ENCODE measurements at places on chromosomes 1 and 21.

- no peak for DNase-seq
Observed at GRCh38 chr1:20725189-20726117, 7.0 kb downstream of the SH2D5 start.

DNA sequence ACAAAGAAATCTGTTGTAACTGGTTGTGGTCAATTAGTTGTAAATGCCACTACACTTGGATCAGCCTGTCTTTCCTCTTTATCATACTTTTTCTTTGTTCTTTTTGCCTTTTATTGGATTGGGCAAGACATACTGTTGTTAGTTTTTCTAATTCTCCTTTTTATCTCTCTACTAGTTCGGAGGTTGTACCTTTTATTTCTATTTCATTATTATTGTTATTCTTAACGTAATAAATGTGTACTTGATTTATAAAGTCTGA, 59.2 kb downstream of the IVNS1ABP start:
- no peak for DNase-seq

DNA sequence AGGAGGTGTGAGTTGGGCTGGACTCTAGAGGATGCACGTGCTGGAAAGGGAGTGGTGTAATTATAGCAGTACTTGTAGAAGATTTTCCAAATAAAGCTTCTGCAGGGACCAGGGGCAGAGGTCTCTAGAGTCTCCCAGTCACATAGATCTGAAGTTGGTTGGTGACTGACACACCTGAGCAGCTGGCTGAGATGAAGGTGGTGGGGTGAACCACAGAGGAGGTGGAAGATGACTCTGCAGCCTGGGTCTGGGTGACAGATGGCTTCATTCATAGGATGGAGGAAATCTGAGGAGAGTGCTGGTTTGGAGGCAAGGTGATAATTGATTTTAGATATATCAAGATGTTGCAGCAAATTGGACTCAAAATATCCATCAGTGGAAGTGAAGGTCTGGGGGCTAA, 178.9 kb upstream of the IVNS1ABP start:
- no peak for DNase-seq

DNA sequence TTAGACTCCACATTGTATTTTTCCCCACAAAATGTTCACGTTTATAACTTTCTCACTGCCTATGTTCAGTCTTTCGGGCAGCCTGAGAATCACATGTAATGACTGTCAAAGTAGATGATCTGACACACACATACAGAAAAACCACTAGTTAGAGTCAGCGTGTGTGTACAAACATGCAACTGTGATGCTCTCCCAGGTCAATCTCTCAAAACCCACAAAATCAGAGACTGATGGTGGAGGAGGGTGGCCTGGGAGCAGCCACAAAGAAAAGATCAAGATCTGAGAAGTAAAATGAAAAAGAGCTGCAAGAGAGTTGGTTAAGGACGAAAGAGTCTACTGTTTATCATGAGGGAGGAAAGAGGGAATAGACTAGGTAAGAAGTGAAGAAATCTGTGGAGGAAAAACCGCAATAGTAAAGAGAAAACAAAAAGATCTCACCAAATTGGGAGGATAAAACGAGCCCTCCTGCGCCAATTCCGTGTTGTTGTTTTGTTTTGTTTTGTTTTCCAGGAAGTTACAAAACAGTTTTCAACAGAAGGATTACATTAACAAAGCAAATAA, 2.3 kb downstream of the EGLN1 start:
- no peak for DNase-seq

DNA sequence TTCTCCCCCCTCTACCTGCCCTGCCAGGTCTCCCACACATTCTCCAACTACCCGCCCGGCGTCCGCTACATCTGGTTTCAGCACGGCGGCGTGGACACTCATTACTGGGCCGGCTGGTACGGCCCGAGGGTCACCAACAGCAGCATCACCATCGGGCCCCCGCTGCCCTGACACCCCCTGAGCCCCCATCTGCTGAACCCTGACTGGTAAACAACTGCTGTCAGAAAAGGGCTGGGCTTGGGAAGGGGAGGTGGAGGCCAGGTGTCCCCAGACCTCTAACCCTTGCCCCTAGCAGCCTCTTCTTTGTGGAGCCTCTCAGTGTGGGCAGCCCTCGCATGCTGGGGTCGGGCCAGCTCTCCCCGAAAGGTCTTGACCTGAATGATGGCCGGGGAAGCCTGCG, 2.9 kb upstream of the FBXO6 start:
- DNase-seq: no peak

DNA sequence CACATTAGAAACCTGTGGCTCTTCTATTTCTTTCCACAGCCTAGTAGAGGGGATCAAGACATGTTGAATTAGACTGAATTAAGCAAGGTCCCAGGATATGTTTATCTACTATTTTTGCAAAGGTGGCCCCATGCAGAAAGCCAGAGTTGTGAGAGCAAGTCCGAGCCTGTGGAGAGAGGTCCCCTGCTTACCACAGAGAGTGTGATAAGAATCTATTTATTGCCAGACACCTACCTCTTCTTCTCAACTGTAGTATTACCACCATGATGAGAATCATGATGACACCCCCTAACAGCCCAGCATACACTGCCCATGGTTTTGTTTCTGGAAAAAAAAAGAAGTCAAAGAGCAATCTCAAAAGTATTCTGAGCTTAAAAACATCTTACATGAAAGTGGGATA, 23.0 kb downstream of the SLAMF1 start:
- no peak for DNase-seq

DNA sequence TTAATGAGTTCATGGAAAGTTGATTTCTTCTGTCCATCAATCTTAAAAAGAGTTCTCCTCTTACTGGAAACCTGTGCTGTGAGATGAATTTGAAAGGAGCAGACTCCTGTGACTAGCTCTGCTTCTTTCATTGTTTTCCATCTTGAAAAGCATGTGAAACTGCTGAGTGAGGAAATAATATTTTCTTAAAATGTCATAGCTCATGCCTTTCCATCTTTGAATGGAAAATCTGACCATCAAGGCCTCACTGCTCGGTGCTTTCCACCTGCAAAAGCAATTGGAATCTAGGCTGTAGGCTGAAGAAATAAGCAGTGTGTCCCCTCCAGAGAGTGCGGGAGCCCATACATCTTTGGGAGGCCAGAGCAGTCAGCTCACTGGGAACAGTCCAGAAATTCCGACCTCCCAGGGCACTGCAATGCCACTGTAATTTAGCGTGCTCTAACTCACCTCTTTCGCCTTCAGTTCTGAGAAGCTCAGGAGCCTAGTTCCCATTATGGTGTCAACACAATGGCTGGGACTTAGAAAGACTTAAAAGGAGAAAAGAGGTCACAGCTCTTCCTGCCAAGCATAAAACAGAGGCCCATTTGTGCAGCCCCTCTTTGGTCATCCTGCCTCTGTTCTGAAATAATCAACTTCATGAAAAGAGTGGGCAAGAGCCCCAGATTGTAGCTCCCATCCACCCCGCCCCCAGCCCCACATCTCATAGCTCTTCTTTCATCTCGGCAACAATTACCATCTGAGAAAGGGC, 50.4 kb upstream of the F3 start:
- DNase-seq: no peak

DNA sequence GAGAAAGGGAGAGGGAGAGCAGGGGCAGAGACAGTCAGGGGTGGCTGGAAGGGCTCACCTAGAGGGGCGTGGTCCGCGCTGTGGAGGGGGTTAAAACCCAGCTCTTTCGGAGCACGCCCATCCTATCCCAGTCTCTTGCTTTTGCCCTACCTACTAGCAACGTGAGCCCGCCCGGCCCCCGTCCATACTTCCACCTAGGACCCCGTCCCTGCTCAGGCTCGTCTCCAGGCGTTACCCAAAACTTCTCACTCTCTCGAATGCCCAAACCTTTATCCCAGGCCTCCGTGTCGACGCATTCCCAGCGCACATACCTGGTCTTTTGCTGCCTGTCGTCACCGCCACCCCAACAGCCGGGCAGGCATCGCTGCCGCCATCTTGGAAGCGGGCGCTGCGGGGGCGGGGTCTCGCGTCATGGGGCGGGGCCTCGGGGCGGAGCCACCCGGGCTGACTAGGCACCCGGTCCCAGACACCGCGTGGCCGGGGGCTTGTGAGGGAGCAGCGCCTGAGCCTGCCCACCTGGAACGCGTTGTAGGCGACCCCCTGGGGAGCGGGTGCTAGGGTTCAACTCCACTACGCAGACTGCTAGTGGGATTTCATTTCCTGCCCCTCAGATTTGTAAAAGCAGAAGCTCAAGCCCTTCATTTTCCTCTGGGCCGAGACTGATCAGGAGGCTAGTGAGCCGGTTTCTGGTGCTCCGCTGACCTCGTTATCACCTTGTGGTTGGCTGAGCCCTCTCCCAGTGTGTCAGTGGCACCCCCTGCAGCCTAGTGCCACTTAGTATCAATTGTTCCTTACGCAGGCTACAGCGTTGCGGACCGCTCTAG, at the start of gene B4GALT3:
TSS of gene B4GALT3 (minus strand) at position 396 of the 824 bp plus-strand sequence. CDS start 1,447 bp downstream, outside the sequence.
- peak; percentile 99 for DNase-seq

- no peak for DNase-seq
Observed at GRCh38 chr1:227420147-227420546, 101.9 kb upstream of the CDC42BPA start.

DNA sequence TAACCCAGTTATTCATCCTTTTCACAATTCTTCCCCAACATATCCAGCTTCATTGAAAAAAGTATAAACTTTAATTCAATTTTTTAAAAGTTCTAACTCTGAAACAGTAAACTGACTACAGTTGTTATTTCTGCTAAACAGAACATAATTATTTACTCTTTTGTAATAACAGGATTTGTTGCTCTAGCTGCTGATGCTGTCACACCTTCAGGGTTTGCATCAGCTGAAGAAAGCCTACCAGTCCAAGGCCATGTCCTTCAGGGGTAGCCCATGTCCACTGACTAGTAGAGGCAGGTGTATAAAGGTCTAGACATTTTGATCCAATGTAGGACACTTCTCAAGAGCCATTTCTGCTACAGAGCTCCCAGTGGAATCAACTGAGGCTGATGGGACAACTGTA, 107.7 kb downstream of the CDC42BPA start:
- DNase-seq: no peak

DNA sequence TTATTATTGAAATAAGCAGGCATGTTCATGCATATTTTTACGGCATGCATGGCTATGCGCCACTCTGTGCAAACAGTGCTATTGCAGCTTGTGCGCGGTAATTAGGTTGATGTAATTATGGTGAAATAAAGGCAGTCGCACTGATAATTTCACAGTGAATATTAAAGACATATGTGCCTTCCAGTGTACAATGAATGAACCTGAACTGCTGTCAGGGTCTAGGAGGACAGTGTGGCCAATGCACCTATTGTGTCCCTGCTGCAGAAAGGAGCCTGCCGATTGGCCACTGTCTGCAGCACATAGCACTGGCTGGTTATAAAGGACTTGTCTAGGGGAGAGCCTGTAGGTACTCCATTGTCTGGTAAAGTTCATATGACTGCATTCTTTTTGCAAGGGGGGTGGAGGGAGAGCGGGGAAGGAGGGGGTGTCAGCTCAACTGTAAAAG, 340.4 kb downstream of the USP25 start:
- DNase-seq: no peak

GRCh38 chr1:87840767-87841166, 512.1 kb downstream of the LMO4 start:
- DNase-seq: no peak

- DNase-seq: no peak
Observed at GRCh38 chr1:35350872-35351271, 82.4 kb downstream of the ZMYM4 start.

DNA sequence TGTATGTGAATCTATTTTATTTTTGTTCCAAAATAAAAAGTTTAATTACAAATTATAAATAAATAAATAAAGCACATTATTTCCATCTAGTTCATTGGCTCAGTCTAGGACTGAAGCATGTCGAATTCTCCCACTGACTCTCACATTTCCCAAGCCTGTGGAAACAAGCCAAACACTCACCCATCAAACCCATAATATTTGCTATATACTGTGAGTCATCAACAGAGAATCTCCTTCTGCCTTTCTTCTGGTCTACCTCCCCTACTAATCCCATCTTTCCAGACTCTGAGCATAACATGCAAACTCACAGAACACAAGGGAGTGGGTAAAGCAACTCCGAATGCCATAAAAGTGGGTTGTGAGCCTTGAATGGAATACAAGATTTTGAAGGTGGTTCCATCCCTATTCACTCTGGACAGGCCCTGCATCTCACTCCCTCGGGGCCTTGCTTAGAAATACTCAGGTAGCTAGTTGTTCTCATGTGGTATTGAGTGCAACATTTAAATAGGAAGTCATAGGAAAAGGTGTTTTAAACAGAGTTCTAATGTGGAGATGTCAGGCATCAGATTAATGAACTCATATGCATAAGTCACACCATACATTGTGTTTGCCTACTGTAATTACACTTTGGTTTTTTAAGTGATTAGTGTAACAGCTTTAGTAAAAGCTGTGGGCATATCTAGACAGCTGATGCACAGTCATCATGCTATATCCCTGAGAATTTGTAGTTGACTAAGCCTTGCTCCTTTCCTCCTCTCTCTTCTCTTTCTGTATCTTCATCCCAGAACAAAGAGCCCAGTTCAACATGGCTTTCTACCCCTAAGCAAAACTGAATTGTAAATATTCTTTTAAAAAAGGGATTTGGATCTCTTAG, 47.0 kb downstream of the F5 start:
- DNase-seq: no peak

GRCh38 chr1:22831729-22832413, 121.2 kb downstream of the EPHB2 start:
- no peak for DNase-seq

- DNase-seq: no peak
Observed at GRCh38 chr1:151716771-151717631, at the start of gene CELF3. Gene CELF3 (minus strand): TSS chr1:151716803. CDS start chr1:151716020, 783 bp downstream.

- no peak for DNase-seq
Observed at GRCh38 chr1:177227978-177228692, 57.4 kb downstream of the BRINP2 start.

GRCh38 chr1:41498391-41498790, 13.9 kb upstream of the EDN2 start:
- no peak for DNase-seq

DNA sequence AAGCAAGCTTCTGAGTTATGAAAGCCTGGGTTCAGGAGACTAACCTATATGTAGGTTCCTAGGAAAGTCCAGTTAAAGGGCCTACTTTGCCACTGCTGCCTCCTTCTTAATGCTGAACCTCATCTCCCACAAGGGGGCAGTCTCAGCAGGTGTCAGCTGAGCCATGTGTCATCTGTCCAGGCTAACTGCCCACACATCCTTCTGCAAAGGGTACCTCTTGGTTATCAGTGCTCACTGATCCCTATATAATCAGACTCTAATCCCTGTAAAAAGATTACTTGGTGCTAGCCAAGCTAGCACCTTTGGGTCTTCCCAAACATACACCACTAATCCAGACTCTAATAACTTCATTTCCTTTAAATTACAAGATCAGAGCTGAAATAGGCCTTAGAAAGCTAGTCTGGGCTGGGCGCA, 9.0 kb downstream of the PRDX1 start:
- DNase-seq: peak; percentile 46

- DNase-seq: peak; percentile 82
Observed at GRCh38 chr21:41425954-41426675, at the start of gene MX1. Gene MX1 (plus strand): TSS chr21:41426239. CDS start chr21:41432071, 5,832 bp downstream.

DNA sequence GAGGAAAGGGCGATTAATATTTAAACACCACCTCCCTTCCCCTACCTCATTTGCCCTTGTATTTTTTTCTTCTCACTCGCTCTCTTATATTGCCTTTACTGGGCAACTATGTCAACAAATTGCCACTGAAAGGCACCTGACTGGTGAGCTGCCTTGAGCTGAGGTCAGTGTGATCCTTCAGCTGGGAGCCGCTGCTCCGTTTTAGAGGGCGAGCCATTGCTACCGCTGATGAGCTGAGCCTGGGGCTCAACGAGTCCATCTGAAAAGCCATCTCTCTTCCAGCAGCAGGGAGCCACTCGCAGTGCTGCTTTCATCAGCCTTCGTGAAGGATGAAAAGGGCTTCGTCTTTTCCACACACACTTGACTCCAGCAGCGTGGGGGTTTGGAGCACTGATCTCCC, 108.0 kb upstream of the KIF26B start:
- no peak for DNase-seq
